ENCODE measurements at places on chromosomes 5 and 9.
A peak's percentile ranks its signal among the peaks of the same experiment; 100 is the strongest.

GRCh38 chr5:75512383-75513074 lies 838 bp downstream of the POLK start:
- DNase-seq, result no peak

GRCh38 chr5:96434201-96434645 lies 1.2 kb upstream of the PCSK1 start:
- DNase-seq, result peak; percentile 11

- DNase-seq, result no peak
Observed at GRCh38 chr9:7216004-7216841, 458.4 kb downstream of the KDM4C start.

- DNase-seq, result no peak
Observed at GRCh38 chr5:104702212-104702611, 1139.6 kb upstream of the NUDT12 start.

All from effector memory CD8-positive, alpha-beta T cell (primary cell).